ENCODE measurements at places on chromosomes 6 and 20.

- no peak for DNase-seq
These were observed 32.7 kb upstream of the COL10A1 start for GRCh38 chr6:116158641-116159040.

DNA sequence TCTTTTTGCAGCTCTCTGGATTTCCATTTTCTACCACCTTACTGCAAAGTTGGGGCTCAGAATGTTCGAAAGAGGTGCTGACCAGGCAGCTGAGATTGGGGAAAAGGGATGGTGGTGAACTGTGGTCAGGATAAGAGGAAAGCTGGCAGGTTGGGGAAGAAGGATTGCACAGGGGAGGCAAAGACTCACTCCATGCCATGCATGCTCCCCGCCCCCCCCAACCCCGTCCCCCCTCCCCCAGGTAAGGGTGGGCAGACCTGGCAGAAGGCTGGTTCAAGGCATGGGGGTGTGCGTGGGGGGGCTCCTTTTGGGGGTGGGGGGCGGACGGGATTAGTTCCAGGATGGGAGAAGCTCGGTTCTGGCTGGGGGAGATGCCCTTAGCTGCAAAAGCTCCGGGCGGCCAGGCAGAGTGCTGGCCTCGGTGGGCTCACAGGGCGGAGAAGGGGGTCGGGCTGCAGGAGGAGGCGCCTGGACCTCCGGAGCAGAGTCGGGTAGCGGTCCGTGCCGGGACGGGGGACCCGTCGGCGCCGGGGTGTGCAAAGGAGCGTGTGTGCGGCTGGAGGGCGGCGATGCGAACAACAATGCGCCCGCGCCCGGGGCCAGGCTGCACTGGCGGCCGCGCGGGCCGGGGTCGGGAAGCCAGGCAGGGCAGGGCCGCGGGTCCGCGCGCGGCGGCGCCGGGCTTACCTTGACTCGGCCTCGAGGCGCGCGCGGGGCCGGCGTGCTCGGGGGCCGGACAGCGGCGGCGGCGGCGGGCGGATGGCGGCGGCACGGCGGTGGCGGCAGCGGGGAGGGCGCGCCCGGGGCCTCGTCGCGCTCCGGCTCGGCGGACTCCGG is 880 bp downstream of the ADNP start:
- DNase-seq = no peak

GRCh38 chr20:24745617-24746350 is 203.3 kb upstream of the CST7 start:
- DNase-seq = no peak

- DNase-seq = no peak
These were observed 18.8 kb downstream of the TDRD6 start for GRCh38 chr6:46706464-46706863.

- DNase-seq = no peak
These were observed 77.1 kb downstream of the NINL start for GRCh38 chr20:25508083-25508770.

GRCh38 chr20:50146732-50147662 is 6.5 kb downstream of the PEDS1 start:
- no peak for DNase-seq

DNA sequence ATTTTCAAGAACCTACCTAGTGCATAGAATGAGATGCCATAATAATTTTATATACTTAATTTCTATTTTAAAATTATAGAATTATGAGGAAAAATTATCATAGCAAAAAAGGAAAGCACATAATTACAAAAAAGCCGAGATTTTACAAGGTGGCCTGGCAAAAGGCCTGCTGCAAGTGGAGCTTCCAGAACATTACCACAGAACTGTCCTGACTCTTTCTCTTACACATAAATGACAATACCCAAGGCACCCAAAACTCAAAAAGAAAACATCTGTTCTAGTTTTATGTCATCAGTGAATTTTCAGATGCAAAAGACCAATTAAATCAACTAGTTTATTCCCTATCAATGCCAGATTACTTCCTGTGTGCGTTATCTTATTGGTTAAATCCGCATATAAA is 74.2 kb downstream of the FILIP1 start:
- DNase-seq = no peak

GRCh38 chr6:111566873-111567517 is 38.7 kb downstream of the TRAF3IP2 start:
- DNase-seq = no peak
